D341Med (cell line): ENCODE measurements at places on chromosomes 13 and 19.

DNA sequence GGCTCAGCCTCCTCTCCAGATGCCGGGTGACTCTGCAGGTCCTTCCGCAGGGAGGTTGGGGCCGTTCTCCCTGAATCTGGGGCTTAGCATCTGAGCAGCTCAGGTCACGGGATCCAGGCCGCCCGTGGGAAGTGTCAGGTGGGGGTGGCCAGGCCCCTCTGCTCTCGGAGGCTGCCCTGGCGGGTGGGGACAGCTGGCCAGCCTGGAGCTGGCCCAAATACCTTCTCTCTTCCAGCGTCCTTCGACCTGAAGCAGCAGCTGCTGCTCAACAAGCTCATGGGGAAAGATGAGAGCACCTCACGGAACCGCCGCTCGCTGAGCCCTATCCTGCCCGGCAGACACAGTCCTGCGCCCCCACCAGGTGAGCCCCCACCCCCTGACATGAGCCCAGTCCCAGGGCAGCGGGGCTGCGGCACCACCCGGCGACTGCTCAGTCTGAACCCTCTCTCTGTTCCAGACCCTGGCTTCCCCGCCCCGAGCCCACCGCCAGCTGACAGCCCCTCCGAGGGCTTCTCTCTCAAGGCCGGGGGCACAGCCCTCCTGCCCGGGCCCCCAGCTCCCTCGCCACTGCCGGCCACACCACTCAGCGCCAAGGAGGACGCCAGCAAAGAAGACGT is 19.1 kb downstream of the PEX11G start:
- DNase-seq = no peak

DNA sequence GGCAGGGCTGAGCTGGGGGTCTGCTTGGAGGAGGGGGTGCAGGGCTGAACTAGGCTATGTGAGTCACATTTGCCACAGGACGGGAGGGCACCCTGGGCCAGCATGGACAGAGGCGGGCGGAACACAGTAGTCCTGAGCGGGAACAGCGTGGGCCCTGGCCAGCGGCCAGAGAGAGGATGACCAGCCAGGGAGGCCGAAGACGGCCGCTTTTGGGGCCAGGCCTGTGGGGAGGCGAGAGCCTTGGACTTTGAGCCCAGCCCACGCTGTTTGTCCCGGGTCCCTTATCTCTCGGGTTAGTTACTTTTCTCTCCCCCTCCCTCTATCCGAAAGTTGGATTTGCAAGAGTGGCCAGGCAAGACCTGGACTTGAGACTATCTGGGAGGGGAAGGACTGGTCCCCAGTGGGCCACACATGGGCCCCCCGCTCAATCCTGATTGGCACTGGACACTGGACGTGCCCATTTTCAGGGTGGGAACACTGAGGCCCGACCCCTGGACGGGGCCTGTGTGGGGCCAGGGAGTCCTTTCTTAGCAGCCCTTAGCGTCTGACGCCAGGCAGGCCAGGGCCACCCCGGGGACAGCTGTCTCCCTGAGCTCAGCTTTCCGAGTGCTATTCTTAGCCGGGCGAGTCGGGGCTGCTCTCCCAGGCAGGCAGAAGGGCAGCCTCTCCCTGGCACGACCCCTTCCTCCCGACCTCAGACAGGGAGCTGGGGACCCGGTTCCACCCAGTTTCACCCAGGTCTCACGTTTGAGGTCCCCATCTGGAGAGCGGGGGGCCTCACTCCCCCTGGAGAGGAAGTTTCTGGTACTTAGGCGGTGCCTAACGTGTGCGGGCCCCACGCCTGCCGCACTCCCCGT is 833 bp downstream of the GAMT start:
- peak; percentile 78 for DNase-seq

DNA sequence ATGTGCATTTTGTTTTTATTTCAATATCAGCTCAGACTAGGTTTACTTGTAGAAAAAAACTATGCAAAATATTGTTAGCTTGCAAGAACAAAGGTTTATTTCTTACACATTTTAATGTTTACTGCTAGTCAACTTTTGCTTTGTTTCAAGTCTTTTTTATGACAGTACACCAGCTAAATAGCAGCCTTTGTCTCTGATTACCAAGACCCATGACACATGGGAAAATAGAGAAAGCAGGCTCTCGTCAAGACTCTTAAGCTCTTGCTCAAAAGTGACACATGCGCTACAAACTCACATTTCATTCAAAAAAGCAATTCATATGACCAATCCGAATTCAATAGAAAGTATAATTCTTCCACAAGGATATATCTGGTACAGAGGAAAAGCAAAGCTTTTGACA is 642.3 kb upstream of the SLITRK1 start:
- no peak for DNase-seq

DNA sequence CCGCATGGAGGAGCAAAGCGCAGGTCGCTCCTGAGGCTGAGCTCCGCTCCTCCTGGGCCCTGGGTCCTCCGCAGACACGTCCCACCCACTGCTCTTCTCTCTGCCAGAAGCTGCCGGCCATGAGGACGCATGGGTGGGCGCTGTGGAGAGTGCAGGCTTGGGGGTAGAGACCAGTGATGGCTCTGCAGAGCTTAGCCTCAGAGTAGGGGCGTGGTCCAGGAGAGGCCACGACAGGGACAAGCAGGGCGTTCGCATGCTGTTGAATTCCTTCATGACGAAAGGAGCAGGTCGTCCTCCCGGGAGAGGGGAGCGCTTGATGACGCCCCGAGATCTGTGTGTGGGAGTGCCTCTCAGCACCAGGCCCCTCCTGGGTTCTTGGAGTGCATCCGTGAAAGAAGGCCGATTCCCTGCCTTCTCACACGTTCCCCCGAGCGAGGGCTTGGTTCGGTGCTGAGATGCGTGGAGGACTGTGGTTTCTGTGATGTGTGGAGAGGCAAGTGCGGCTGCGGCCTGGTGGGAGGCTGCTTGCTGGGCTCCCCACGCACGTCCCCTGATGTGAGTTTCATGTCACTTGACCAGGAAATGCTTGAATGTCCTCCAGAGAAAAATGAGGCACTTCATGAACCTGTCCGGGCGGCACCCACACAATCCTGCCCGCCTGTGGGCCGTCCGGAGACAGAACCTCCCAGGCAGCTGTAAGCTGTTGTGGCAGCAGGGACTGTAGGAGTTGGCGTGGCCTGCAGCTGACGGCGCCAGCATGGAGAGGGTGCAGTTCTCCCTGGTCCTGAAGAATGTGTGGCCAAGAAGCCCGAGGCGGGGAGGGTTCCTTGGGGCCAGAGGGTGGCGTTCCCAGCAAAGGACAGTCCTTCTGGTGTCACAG is 4.5 kb downstream of the SF3A2 start:
- no peak for DNase-seq

- DNase-seq = no peak
Measured at GRCh38 chr13:61700620-61701019, 285.0 kb upstream of the PCDH20 start.

- no peak for DNase-seq
Measured at GRCh38 chr19:38695832-38696728, 48.2 kb downstream of the CAPN12 start.

GRCh38 chr13:106712381-106712780 is 144.4 kb upstream of the ARGLU1 start:
- no peak for DNase-seq

- DNase-seq = no peak
Measured at GRCh38 chr19:40419066-40419612, 6.0 kb upstream of the PRX start.

- DNase-seq = no peak
Measured at GRCh38 chr13:64314331-64314730, 2898.7 kb upstream of the PCDH20 start.
